ENCODE measurements at places on chromosomes 12 and 14.

GRCh38 chr14:20380681-20381080 lies 32.6 kb downstream of the TEP1 start:
- no peak for DNase-seq

DNA sequence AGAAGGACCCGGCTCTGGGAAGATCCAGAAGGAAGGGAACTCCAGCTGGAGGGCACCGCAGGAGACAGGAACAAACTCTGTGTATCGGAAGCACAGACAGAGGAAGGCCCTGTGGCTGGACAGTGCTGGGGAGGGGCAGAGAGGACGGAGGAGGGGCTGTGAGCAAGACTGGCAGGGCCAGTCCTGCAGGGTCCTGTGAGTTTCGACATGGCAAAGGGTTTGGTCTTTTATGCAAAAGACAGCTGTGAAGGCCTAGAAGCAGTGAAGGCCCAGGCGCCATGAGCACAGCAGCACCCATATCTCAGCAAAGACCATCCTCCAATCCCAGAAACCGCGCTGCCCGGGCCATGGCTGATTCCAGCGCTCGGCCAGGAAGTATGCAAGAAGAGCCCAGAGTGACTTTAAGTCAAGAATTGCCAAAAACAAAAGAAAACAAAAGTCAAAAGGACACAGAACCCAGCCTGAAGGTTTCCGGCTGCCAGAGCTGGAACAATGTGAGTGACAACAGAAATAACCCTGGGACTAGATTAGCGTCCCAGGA lies 126.5 kb downstream of the NCOR2 start:
- DNase-seq, result no peak

GRCh38 chr12:4424422-4424821 lies 21.2 kb downstream of the FGF6 start:
- no peak for DNase-seq

- DNase-seq, result no peak
Observed at GRCh38 chr14:65329911-65330310, 82.6 kb upstream of the FUT8 start.

- DNase-seq, result no peak
Observed at GRCh38 chr14:92585981-92586937, 72.7 kb downstream of the RIN3 start.

All from NCI-H2171 treated with DMSO at 0.1 percent for 48 hours (cell line).